Stimulated activated CD8-positive, alpha-beta memory T cell treated with anti-CD3 and anti-CD28 coated beads, Interleukin-4, amount 100 ng/mL, for 1 hour (primary cell): ENCODE measurements at places on chromosomes 4 and X.

GRCh38 chr4:3247399-3248177, 1.4 kb upstream of the MSANTD1 start:
- no peak for DNase-seq

DNA sequence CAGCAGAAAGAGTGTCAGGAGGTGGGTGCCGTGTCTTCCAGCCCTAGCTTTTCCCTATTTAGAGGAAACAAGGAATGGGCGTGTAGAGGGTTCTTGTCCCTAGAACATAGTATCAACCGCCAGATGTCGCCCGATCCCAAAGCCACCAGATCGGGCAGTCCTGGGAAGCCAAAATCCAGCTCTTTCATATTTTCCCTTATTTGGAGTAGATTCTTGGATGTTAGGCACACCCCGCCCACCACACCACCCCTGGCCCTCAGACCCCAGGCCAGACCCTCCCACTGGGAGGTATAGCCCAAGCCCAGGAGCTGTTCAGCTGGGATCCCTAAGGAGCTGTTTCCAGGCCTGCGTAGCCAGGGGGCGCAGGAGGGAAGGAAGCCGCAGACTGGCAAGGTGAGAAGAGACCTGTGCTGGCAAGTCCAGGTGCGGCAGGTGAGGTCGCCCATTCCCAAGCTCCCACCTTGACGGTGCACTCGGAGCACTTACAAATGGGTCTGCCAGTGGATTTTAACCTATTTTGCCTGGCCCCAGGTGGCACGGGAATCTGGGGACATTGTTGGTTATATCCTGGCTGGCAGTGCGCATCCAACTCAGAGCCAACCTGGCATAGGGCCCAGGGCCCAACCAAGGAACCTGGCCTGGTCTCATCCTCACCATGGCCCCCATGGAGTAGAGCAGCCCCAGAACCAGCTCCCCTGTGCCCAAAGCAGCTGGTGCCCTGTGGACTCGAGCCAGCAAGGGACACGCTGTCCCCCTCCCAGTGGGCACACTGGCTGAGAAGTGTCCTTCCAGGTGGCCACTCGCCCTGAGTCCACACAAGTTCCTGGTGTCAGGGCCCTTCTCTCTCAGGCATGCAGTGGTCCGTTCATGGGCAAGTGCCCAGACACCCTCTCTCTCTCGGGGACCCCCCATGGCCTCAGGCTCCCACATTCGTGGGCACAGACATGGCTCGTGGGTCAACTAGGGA, 811 bp downstream of the FLNA start:
- DNase-seq, result no peak

- no peak for DNase-seq
Observed at GRCh38 chrX:13022926-13023325, 21.5 kb downstream of the FAM9C start.

GRCh38 chr4:170775851-170776250, 686.1 kb upstream of the AADAT start:
- DNase-seq, result no peak

DNA sequence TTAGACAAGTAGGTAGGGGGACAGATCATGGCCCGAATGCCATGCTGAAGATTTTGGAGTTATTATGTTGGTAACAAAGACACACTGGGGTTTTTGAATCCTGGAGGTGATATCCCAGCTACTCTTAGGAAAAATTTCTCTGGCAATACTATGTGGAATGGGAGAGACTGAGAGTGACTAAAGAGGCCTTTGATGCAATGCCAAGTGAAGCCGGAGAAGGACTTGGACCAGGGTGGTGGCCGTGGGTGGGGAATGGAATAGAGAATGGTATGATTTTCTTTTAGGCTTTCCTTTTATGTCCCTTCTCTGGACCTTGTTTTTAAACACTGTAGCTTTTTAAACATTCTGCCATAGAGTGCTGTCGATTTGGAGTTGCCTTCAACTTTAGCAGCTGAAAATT, 141.6 kb downstream of the DCLK2 start:
- DNase-seq, result no peak

DNA sequence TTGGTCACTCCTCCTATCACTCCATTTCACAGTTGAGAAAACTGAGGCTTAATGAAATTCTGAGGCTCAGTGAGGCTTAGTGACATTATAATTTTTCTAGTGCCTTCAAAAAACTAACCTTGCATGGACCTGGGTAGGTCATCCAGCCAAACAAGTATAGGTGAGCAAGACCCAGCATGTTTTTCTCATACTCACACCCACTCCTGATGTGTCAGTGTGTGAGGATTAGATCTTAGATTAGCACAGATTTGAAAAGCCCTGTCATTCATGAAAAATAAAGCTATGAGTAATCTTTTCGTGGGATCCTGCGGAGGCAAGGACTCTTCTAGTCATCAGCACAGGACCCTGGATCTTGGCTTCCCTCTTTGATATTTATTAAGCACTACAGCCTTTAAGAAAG, 146.7 kb downstream of the CHIC2 start:
- DNase-seq, result no peak

DNA sequence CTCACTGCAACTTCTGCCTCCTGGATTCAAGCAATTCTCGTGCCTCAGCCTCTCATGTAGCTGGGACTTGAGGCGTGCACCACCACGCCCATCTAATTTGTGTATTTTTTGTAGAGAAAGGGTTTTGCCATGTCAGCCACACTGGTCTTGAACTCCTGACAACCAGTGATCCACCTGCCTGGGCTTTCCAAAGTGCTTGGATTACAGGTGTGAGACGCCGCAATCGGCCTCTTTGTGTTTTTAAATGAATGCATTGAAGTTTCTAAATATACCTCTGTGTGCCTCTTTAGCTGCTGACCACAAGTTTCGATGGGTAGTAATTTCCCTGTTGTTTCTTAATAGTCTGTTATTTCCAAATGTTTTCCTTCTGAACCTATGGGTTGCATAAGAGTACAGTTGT, 765.3 kb upstream of the GRIA3 start:
- no peak for DNase-seq

- no peak for DNase-seq
Observed at GRCh38 chrX:102154900-102155805, 624 bp downstream of the BEX5 start.

DNA sequence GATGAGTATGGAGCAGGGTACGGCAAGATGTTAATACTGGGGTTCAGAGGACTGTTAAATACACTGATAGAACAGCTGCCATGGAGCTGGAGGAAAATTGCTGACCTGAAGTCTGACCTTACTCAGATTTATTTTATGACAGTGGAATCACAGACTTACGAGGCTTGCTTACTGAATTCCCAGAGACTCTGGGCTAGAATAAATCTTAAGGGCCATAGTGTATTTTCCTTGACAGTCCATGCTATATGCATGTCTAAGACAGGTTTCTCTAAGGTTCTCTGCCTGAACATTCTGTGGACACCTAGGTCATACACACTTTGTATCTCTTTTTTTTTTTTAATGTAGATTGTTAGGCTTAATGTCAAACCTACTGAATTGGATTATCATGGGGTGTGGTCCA, 633.2 kb upstream of the ACTRT1 start:
- no peak for DNase-seq

GRCh38 chr4:3432381-3432790, 9.4 kb upstream of the HGFAC start:
- no peak for DNase-seq

DNA sequence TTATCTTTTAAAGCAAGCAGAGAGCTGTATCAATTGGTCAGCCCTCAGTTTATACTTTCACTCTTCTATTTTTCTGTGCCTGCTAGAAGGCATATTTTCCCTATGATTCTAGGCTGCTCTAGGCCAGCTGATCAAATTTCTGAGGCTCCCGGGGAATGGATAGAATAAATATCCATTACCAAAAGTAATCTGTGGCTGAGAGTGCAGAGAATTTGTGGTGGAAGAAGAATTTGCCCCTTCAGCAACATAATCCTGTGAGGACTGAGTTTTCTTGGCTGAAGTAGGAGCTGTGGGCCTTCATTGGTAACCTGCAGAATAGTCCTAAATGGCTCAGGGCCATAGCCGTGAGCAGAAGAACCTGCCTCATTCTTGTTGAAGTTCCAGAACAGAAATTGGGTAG, 314.6 kb upstream of the CASK start:
- no peak for DNase-seq

GRCh38 chrX:46754586-46755061, 4.3 kb downstream of the SLC9A7 start:
- no peak for DNase-seq

GRCh38 chr4:3036131-3036952, 38.0 kb downstream of the HTT-AS start:
- no peak for DNase-seq

- DNase-seq, result no peak
Observed at GRCh38 chrX:26007462-26007861, 130.7 kb upstream of the MAGEB18 start.

- DNase-seq, result no peak
Observed at GRCh38 chrX:2401590-2402360, 99.0 kb downstream of the DHRSX start.

- no peak for DNase-seq
Observed at GRCh38 chr4:54144199-54144598, 44.2 kb downstream of the GSX2 start.

- no peak for DNase-seq
Observed at GRCh38 chr4:988726-989721, 2.2 kb downstream of the IDUA start.

DNA sequence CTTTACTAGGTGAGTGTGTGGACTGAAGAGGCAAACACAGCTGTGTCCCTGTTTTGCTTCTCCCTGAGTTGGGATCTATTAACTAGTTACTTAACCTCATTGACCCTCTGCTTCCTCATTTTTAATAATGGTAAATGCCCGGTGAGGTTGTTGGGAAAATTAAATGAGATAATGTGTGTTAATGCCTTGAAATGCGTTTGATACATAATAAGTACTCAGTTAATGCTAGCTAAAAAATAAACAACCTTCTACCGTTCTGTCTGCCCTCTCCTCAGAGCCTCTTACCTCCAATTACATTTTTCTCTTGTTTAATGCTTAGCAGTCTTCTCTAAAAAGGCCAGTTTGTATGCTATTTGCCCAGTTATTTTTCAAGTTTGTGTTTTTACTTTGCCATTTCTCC, 70.3 kb downstream of the POLA1 start:
- no peak for DNase-seq

- DNase-seq, result no peak
Observed at GRCh38 chrX:39841604-39842003, 256.2 kb downstream of the BCOR start.

DNA sequence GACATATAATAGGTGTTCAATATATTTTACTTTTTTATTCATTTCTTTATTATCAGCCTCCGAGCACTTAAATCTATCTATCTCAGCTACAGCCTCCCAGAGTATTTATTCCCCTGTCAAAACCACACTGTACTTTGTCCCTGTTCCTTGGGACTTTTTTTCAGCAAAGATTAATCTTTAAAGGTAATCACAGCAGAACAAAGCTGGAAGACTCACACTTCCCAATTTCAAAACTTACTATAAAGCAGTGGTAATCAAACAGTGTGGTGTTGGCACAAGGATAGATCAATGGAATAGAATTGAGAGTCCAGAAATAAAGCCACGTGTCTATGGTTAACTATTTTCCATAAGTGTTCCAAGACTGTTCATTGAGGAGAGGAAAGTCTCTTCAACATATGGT, 59.7 kb downstream of the KLHL13 start:
- no peak for DNase-seq

DNA sequence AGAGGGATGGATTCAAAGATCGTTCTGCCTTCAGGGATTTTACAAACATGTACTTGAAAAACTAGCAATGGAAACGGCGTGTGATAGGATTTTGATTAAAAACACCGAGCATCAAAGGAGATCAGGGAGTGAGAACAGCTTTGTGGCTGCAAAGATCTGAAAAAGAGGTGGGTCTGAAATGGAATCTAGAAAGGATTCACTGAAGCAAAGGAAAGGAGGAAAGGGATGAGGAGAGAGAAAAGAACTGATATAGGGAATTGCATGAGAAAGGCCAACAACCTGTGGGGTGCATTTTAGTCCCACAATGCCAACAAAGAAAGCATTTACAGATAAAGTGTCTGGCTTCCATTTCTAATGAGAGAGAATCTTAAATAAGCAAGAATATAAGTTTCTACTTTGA, 23.1 kb downstream of the ADH4 start:
- no peak for DNase-seq

DNA sequence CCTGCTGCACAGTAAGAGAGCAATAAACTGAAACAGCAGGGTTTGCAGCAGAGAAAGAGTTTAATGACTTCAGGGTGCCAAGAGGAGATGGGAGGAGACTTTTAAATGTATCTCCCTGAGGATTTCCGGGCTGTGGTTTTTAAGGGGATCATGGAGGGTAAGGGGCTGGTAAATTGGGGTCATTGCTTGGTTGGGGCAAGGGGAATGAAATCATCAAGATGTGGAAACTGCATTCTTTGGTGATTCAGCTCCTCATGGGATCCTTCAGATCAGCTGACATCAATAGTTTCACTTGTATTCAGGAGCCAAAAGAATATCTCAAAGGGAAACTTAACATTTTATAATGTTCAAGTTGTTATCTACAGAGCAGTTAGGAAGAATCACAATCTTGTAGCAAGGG, 174.3 kb upstream of the ANXA10 start:
- no peak for DNase-seq

- no peak for DNase-seq
Observed at GRCh38 chr4:143374255-143374654, 37.6 kb downstream of the GAB1 start.

- no peak for DNase-seq
Observed at GRCh38 chr4:53113431-53114225, 251.5 kb downstream of the RASL11B start.

GRCh38 chrX:39445336-39445735, 644.1 kb downstream of the MID1IP1 start:
- DNase-seq, result no peak

GRCh38 chr4:184477201-184477999, 3.0 kb upstream of the IRF2 start:
- DNase-seq, result no peak
